ENCODE measurements at places on chromosomes 2 and 18. TPM values are rescaled to one million over a fixed set of nuclear protein-coding genes. Genes with fewer than 3 reads are reported as not detected.

GRCh38 chr2:85938456-85938855, 49.7 kb upstream of the ST3GAL5 start:
- DNase-seq, result no peak

The SIX2 gene
- total RNA-seq, result not detected

GRCh38 chr18:2547477-2548087, 23.7 kb downstream of the METTL4 start:
- no peak for DNase-seq

DNA sequence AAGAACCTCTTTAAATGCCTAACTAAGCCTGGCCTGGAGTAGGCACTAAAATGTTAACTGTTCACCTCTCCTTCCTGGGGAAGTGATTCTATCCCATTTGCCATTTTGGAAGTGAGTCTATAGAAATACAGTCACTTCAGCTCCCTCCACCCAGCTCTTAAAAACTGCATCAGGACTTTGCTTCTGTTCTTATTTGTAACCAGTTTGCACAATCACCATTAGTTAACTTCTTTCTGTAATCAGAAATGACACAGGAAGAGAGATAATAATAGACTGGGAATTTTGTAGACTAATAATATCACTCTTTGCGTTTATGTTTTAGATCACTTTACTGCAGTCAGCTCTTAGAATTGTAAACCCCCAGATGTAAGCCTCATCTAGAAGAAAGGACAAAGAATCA, 16.0 kb upstream of the MARCO start:
- no peak for DNase-seq

DNA sequence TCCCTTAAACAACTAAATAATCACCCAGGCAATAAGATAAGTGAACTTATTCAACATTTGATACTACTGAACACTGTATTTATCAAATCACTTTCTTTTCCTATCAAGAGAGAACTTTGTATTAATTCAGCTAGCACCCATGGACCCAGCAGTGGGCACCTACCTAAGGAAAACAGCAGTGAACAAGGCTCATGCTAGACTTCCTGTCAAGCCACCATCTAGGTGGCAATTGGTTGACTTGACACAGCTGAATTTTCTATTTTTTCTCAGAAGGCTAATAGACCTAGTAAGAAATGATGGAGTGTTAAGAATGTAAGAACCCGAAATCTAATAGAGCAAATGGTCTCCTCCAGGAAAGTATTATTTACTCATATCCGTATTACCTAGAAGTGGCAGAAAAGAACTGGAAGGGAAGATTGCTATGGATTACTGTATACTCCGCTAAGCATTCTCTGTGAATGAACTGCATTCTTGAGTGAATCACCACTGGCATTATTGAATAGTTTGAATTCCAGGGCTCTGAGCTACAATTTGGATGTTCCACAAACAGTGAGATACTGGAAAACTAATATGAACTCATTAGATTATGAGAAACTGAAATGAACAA, 988.2 kb upstream of the CDH2 start:
- DNase-seq, result no peak

GRCh38 chr2:206085742-206086445, at the start of gene INO80D:
INO80D (minus strand) TSS chr2:206086174; CDS start chr2:206063016, 23,158 bp downstream.
- peak; percentile 85 for DNase-seq

DNA sequence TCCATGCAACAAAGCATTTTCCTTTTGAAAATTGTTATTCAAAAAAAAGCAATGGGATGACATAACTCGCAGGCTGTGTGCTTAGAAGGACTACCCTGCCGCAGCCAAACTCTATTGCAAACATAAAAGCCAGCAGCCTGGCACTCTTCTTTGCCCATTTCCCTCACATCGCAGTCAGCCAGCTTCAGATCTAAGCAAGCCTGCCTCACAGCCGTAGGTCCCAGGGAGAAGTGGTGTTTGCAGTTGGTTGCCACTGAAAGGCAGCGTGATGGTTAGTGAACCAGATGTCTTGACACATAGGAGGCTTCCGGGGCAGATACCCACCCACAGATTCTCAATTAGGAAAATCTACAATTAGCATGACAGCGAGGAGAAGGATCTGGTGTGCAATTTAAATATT, 655.2 kb downstream of the RNF144A start:
- DNase-seq, result no peak

DNA sequence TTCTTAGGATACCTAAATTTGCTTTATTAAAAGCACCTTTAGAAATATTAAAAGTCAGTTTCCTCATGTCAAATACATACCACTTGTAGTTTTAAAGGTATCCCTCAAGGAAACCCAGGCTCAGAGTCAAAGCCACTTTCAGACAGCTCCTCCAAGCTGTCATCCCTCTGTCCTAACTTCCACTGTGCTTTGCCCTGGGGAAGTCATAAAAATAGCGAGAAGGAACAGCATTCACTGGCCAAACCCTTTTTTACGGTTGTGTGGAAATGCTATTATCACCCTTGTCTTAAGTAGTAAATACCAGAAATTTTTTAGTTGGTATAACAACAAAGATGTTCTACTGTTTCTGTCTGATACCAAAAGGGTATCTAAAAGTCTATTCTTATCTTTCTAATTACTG, 680.5 kb downstream of the ZEB2 start:
- DNase-seq, result no peak

DNA sequence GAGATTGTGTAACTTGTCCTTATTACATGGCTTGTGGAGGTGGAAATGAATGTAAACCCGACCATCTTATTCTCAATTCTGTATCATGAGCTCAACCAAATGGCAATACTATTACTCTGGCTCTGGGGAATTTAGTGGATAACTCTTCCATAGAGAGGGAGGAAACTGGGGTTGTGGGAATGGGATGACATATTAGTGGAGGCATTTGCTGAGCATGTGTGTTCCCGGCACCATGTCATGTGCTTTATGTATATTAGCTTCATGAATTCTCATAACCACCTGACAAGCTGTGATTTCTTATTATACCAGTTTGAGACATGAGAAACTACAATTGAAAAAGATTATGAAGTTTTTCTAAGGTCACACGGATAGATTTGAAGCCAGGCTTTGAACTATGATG, 112.8 kb upstream of the TMEFF2 start:
- DNase-seq, result no peak
